ENCODE measurements at places on chromosomes 6 and 20.

GRCh38 chr6:169963581-169964297 is 212.3 kb downstream of the ERMARD start:
- DNase-seq: no peak

- DNase-seq: no peak
Measured at GRCh38 chr20:50012282-50013263, 29.8 kb downstream of the SNAI1 start.

DNA sequence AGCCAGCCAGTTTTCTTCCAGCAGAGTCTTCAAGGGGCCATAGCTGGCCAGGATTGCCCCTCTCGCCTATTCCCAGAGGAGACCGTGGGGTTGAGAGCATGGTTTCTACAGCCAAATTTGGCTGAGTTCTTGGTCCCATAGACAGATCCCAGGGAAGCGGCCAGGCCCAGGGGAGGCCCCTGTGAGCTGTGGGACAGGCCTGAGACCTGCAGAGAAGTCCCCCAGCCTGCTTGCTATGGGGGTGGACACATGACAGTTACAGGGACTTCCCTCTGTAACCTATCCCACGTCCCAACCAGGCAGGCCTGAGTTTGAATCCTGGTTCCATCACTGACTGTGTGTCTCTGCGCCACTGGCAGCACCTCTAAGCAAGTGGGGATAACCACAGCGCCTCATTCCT is 2.6 kb downstream of the TCF15 start:
- no peak for DNase-seq

DNA sequence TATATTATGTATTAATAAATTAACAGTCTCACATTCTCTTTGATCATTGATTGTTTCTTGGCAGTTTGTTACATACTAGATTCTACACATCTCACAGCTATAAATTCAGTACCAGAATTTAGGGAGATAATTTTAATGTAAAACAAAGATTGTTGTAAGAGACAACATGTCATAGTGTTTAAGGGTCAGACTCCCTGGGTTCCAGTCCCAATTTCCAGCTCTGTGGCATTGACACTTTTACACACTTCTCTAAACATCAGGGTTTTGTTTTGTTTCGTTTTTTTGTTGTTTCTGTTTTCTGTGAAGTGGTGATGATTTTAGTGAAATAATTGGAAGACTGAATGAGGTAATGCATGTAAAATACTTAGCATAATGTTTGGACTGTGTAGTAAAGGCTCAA is 19.9 kb downstream of the ADGRB3 start:
- no peak for DNase-seq

GRCh38 chr20:5670874-5671273 is 79.3 kb upstream of the SHLD1 start:
- no peak for DNase-seq

GRCh38 chr6:133544419-133544818 is 303.3 kb downstream of the EYA4 start:
- no peak for DNase-seq

GRCh38 chr6:107114926-107115694 is at the start of gene BEND3:
TSS of gene BEND3 (minus strand) at chr6:107115515. CDS start at chr6:107099285, 16,230 bp downstream.
- DNase-seq: peak; percentile 62

GRCh38 chr6:15500078-15500740 is 162.6 kb downstream of the DTNBP1 start:
- DNase-seq: no peak

- peak; percentile 23 for DNase-seq
Measured at GRCh38 chr6:21987501-21987957, 309.3 kb downstream of the PRL start.

DNA sequence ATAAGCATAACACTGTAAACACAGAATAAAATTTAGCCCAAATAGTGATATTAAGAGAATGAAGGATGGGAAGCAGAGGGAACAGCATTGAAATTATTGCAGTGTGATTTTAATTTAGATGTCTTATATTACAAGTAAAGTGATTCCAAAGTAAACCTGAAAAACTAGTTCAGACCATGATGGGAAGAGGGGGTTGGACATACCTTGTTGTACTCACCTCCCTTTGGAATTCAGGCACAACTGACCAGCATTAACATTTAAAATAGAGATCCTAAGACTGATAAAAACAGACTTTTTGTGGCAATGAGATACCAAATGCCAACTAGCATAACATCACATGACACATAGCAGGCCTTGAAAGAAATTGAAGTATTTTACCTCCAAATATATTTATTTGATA is 262.6 kb upstream of the PRND start:
- DNase-seq: no peak

DNA sequence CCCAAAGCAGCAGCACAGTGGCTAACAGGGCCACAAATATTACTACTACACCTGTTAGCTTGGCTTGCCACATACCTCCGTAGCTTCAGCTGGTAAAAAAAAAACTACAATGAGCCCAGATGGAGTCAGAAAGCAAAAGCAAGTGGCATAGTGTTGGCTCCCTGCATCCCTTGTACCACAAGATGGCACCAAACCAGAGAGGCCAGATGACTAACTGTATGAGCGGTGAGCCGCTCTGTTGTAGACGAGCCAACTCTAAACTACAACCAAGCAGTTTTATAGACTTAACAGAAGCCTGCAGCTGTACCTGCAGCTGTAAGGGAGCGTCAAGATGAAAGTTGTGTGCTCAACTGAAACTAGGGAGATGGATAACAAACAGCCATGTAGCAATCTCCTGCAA is 84.5 kb upstream of the MCHR2 start:
- DNase-seq: no peak
